KBM-7 (cell line): ENCODE measurements at places on chromosomes 3 and 15.

DNA sequence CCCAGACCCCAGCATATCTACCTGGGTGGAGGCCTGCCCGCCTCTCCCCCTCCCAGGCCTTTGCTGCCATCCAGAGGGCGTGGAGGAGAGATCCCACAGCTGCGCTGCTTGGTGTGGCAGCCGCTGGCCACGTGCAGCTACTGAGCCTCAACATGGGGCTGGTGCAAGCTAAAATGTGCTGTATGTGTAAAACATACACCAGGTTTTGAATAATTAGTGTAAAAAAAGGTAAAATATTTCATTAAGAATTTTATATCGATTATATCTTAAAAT, 95.8 kb downstream of the SEC22A start:
- DNase-seq = peak; percentile 14

- DNase-seq = no peak
Measured at GRCh38 chr3:86225461-86225860, 765.5 kb downstream of the VGLL3 start.

DNA sequence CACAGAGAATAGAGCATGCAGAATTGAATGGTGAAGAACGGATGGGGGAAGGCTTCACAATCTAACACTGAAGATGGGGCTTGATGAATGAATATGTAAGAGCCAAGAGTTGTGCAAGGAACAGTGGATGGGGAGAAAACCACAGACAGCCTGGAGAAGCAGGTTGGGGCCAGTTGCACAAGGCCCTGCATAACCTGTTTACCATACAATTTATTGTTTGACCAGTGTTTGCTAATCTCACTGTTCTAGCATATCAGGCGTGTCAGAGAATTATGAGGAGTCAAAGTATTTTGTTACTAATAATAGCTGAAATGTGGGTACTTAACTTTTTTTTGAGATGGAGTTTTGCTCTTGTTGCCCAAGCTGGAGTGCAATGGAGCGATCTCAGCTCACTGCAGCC, 36.4 kb downstream of the LINS1 start:
- DNase-seq = no peak

- no peak for DNase-seq
Measured at GRCh38 chr15:48868536-48868935, 9.4 kb upstream of the EID1 start.

GRCh38 chr15:75140080-75140879, 61.4 kb upstream of the C15orf39 start:
- no peak for DNase-seq

- no peak for DNase-seq
Measured at GRCh38 chr3:120144267-120144666, 50.0 kb upstream of the GSK3B start.

GRCh38 chr15:50377867-50378751, 23.1 kb upstream of the GABPB1 start:
- no peak for DNase-seq

DNA sequence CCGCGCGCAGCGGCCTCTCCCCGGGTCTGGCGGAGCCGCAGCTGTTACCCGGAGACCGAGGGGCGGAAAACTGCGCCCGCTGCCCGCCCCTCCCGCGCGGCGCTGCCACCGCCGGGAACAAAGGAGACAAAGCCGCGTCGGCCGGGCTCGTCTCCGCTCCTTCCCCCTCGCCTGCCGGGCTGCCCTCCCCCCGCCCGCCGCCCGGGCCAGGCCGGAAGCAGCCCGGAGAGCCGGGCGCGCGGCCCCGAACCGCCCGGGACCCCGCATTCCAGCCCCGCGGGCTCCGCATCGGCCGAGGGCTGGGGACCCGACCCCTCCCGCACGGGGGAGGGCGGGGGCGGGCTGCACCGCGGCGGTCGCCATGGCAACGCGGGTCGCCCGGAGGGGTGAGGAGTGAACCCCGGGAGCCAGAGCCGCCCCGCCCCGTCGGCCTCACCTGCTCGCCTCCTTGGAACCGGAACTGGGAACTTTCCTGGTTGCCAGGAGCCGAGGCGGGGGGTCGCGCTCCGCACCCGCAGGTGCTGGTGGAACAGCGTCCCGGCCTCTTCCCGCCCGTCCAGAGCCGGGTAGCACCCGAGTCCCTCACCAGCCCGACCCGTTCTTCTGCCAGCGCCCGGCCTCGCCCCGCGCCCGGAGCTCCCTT, 448 bp downstream of the PLXNB1 start:
- no peak for DNase-seq

- DNase-seq = no peak
Measured at GRCh38 chr3:179156170-179156569, 8.0 kb downstream of the PIK3CA start.

- DNase-seq = no peak
Measured at GRCh38 chr3:134897391-134898141, 102.5 kb downstream of the EPHB1 start.

DNA sequence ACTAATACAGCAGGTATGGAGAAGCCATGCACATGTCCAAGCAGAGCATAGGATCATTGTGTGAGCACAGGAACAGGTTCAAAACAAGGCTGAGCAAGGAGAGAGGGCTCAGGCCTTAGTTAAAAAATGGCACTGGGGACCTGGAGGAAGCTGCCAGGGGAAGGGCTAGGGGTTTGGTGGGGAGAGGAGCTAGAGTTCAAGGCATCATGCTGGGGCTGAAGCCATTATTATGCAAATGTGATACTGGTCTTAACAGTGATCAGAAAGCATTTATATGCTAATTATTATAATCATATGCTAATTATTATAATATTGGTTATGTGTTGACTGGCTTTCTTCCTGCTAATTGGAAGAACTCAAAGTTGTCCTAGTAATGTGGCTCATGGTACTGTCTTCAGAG, 546.0 kb upstream of the CFAP20DC start:
- no peak for DNase-seq
